ENCODE measurements at places on chromosomes 7 and 10. TPM values are rescaled to one million over a fixed set of nuclear protein-coding genes. Genes with fewer than 3 reads are reported as not detected.
A peak's percentile ranks its signal among the peaks of the same experiment; 100 is the strongest.

The NDUFB2 gene
- 192 TPM for total RNA-seq

The NAT16 gene
- not detected for total RNA-seq

DNA sequence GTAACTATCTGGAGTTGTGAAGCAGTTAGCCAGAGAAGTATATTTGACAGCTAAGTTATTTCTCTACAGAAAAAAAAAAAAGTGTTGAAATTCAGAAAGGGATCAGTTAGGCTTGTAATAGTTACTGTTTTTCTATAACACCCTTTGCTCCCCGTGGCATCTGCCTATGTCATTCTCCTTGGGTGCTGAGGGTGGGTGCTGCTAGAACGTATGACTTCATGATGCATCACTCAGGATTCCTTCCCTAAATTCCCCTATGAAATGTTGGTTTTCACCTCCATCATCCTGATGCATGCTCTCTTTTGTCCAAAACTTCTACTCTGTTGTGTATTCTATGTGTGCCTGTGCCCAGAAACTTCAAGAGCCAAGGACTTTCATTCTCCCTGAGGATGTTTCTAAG, 536.4 kb downstream of the GRM8 start:
- no peaks in the 10 kb centered on the region for H3K36me3 ChIP-seq
- no peak for DNase-seq
- no peak overlapping the region for H3K27ac ChIP-seq
- H3K4me1 ChIP-seq: peaks cover 5% of the 10 kb centered on the region
- no peaks in the 10 kb centered on the region for H3K27me3 ChIP-seq

- no peak for DNase-seq
- peaks cover 22% of the 10 kb centered on the region for H3K4me1 ChIP-seq
- no peaks in the 10 kb centered on the region for H3K36me3 ChIP-seq
- no peak overlapping the region for H3K4me3 ChIP-seq
These were observed 29.9 kb downstream of the CDK6 start for GRCh38 chr7:92806496-92806895.

The C10orf71 gene
- not detected for total RNA-seq

- peaks cover 48% of the 10 kb centered on the region for H3K4me1 ChIP-seq
- peak; percentile 68 for DNase-seq
- H3K36me3 ChIP-seq: no peaks in the 10 kb centered on the region
These were observed 913.9 kb upstream of the AUTS2 start for GRCh38 chr7:68684246-68684839.

DNA sequence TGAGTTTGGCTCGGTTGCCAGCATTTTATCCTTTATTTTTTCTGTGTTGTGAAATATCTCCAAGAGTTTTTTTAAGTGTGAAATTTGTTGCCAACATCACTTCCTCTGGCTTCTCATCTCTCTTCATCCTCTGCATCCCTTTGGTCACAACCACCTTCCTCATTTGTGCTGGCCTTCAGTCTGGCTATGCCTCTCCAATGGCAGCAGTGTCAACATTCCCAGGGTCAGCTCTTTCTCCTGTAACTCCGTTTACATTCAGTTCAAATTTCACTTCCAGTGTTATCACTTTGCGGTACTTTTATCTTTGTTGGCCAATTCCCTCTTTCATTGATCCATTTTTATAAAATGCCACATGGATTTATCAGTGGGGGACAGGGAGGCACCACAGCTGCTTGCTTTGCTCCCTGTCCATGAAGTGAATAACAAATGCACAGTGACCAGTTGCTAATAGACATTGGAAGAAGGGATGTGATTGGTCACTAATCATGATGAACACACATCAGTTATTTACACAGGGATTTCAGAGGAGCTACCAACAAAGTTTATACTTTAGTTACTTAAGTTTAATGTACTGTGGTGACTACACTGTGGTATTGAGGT, 311.4 kb upstream of the LRGUK start:
- DNase-seq: no peak
- no peak overlapping the region for H3K27ac ChIP-seq
- H3K4me3 ChIP-seq: no peak overlapping the region
- no peaks in the 10 kb centered on the region for H3K36me3 ChIP-seq
- no peaks in the 10 kb centered on the region for H3K4me1 ChIP-seq

GRCh38 chr7:29811586-29811985, 5.3 kb downstream of the WIPF3 start:
- no peak for DNase-seq
- H3K36me3 ChIP-seq: no peaks in the 10 kb centered on the region
- H3K27ac ChIP-seq: no peak overlapping the region
- H3K27me3 ChIP-seq: peaks cover 74% of the 10 kb centered on the region

DNA sequence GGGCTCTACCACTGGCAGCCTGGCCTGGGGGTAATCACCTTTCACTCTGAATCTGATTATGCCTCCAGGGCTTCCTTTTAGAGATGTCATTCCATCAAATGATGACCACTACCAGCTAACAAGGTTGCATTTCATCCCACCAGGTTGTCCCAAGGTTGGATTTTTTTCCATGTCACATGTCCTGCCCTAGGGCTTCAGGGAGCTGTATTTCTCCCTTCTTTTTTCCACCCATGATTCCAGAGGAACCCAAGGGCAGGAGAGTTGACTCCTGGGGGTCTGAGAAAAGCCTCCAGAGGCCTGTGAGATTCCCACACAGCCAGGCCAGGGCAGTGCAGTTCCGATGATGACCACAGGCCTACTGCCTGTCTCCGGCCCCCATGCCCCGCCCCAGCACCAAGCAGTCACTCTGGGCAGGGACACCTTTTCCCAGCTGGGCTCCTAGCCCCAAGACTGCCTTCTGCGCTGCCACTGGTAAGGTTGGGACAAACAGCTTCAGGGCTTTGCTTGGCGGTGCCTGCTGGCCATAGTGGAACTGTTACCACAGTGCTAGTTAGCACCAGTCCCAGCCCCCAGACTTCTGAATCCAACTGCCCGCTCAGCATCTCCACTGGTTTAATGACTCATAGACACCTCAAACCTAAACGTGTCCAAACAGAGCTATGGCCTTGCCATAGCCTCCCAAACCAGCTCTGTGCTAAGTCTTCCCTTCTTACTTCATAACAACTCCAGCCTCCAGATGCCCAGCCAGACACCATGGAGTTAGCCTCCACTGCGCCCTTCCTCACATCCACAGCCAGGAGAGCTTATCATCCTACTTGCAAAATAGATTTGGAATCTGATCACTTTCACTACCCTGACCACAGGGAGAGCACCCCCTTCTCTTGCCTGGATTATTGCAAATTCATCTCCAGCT, 133.7 kb downstream of the ARHGAP22 start:
- no peak for DNase-seq
- H3K27ac ChIP-seq: peak overlapping the region; percentile 19
- no peaks in the 10 kb centered on the region for H3K36me3 ChIP-seq
- no peak overlapping the region for H3K4me3 ChIP-seq
- peaks cover 8% of the 10 kb centered on the region for H3K27me3 ChIP-seq

DNA sequence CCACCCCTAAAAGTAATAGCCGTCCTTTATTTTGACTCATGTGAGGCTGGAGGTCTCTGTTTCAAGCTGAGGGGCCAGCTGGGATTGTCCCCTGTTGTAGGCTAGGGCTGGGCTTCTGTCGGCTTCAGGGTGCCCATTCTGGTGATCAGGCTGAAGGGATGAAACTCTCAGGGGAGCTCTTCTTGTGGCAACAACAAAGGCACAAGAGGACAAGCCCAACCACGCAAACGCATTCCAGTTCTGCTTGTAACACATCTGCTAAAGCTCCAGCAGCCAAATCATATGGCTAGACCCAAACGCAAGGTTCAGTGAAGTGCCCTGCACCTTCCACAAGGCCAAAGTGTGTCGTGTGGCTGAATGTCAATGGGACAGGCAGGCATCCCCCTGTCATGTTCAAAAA, 405.7 kb downstream of the INHBA start:
- H3K36me3 ChIP-seq: no peaks in the 10 kb centered on the region
- peak; percentile 4 for DNase-seq
- H3K27ac ChIP-seq: no peak overlapping the region
- no peak overlapping the region for H3K4me3 ChIP-seq

The PILRA gene
- total RNA-seq: 2.0 TPM

- H3K4me3 ChIP-seq: peak overlapping the region; percentile 64
- no peaks in the 10 kb centered on the region for H3K27me3 ChIP-seq
- no peak for DNase-seq
These were observed 113.2 kb upstream of the RHEB start for GRCh38 chr7:151632750-151633515.

- no peak for DNase-seq
- H3K27me3 ChIP-seq: no peaks in the 10 kb centered on the region
- H3K4me3 ChIP-seq: no peak overlapping the region
These were observed 9.3 kb downstream of the RASGEF1A start for GRCh38 chr10:43257347-43258210.

DNA sequence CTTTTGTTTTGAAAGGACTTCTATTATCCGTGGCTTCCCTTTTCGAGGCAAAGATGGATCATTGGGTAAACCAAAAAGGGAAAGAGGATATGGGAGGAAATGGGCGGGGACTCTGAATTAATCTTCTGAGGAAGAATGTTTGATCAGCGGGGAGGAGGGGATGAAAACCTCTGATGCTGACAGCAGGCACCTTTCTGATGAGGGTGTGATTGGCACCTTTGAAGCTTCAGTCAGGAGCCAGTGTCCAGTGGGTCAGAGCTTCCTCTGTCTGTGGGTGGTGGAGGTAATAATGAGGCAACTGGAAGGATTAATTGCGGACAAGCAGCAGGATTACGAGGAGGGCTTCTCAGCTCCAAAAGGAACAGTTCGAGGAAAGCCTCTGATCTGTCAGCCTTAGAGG, 877.6 kb downstream of the LRMDA start:
- peaks cover 22% of the 10 kb centered on the region for H3K27me3 ChIP-seq
- H3K4me3 ChIP-seq: peak overlapping the region; percentile 8
- H3K27ac ChIP-seq: no peak overlapping the region
- no peaks in the 10 kb centered on the region for H3K36me3 ChIP-seq
- H3K4me1 ChIP-seq: peaks cover 18% of the 10 kb centered on the region

DNA sequence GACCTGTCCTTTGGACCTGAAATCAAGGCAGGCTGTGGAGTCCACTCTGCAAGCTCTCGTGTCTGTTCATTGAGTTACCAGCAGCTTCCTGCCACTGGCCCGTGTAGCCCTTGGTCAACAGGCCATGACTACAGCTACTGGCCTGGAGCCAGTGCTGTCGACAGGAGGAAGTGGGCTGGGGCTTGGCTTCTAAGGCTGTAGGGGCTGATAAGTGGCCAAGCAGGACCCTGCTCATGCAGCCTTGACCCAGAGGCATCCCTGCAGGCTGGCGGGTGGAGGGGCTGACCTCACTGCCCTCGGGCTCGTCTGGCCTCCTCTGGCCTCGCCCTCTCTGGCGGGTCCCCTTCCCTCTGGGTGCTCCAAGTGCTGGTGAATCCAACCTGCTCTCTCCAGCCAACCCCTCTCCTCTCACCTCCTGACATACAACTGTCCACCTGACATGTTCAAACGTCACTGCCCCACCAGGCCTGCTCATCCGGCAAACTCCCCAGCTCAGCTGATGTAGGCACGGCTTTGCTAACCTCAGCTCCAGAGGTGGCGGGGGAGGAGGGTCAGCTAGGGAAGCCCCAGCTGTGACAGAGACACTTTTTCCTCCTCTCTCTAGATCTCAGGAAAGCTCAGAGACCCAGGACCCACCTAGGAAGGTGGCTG, 188.6 kb upstream of the LYZL2 start:
- H3K36me3 ChIP-seq: no peaks in the 10 kb centered on the region
- H3K27me3 ChIP-seq: peaks cover 6% of the 10 kb centered on the region
- no peak overlapping the region for H3K27ac ChIP-seq
- no peaks in the 10 kb centered on the region for H3K4me1 ChIP-seq
- no peak overlapping the region for H3K4me3 ChIP-seq

- H3K4me3 ChIP-seq: no peak overlapping the region
- peaks cover 17% of the 10 kb centered on the region for H3K27me3 ChIP-seq
- no peak overlapping the region for H3K27ac ChIP-seq
- no peaks in the 10 kb centered on the region for H3K4me1 ChIP-seq
These were observed 98.1 kb downstream of the PPP1R17 start for GRCh38 chr7:31785101-31785500.

DNA sequence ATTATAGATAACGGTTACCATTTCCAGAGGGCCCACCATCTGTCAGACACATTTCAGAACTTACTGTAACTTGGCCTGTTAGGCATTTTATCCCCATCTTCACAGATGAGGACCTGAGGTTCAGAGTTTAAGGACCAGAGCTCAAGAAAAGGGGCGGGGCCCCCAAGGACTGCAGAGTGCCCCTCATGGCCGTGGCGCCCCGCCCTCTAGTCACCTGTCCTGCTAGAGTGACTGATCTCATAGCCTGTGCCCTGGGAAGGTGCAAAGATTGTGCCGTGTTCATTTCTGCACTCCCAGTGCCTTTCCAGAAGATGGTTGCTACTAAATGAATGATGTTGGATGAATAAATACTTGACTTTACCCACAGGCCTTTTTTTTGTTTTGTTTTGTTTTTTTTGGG, 107.0 kb downstream of the XRCC2 start:
- no peak for DNase-seq
- H3K27me3 ChIP-seq: no peaks in the 10 kb centered on the region
- H3K36me3 ChIP-seq: no peaks in the 10 kb centered on the region
- no peak overlapping the region for H3K4me3 ChIP-seq
- H3K4me1 ChIP-seq: no peaks in the 10 kb centered on the region

GRCh38 chr7:94190599-94191061, 186.5 kb upstream of the BET1 start:
- H3K36me3 ChIP-seq: no peaks in the 10 kb centered on the region
- peak; percentile 93 for DNase-seq
- H3K4me1 ChIP-seq: peaks cover 12% of the 10 kb centered on the region

The HIP1 gene
- total RNA-seq: 31.4 TPM

The FAM25C gene
- not detected for total RNA-seq

DNA sequence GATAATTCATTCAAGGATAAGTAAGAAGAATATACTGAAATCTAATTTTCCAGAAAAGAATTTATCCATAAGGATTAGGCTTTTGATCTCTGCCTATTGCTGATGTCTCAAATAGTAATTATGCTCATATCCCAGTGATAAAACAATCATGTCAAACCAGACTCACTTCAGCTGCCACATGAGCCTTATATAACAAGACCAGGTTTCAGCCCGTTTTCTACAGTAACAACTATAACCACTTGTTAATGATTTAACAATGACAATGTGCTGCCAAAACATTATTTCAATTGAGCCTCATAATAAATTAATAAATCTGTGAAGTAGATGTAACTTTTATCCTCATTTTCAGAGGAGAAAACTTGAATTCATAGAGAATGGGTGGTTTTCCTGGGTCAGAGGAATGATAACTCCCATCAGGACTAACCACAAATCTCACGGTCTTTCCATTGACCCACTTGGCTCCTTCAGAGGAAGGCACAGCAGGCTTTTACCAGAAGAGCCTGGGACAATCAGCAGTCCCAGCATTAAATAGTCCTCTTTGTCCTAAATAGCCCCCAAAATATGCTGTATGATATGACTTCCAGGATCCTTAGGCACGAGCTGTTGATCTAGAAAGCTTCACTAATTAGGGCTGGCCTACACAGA, 42.5 kb upstream of the SLIT1 start:
- no peaks in the 10 kb centered on the region for H3K27me3 ChIP-seq
- H3K36me3 ChIP-seq: peaks cover 69% of the 10 kb centered on the region
- no peak overlapping the region for H3K27ac ChIP-seq
- H3K4me1 ChIP-seq: no peaks in the 10 kb centered on the region
- no peak overlapping the region for H3K4me3 ChIP-seq
- no peak for DNase-seq

The ITPRID1 gene
- total RNA-seq: 0.21 TPM

- no peaks in the 10 kb centered on the region for H3K36me3 ChIP-seq
- H3K27ac ChIP-seq: no peak overlapping the region
- H3K4me3 ChIP-seq: no peak overlapping the region
These were observed 31.9 kb downstream of the CPED1 start for GRCh38 chr7:121020249-121020988.

GRCh38 chr10:18737236-18737635, 78.0 kb downstream of the ARL5B start:
- H3K27ac ChIP-seq: no peak overlapping the region
- H3K36me3 ChIP-seq: no peaks in the 10 kb centered on the region
- no peaks in the 10 kb centered on the region for H3K27me3 ChIP-seq
